ENCODE measurements at places on chromosomes 7 and 10.

DNA sequence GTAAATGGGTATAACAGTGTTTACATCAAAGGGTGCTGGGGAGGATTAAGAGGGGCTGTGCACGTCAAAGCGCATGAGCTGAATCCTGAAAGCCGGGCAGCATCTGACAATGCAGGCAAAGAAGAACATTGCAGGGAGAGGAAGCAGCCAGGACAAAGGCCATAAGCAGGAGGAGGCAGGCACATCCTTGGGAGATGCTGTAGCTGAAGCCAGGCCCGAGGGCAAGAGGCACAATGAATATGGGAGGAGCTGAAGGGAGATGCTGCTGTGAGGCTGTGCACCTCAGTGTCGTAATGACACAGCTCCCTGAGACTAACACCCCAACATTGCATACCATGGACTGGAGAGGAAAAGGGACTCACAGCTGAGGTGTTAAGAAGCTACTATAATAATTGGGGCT lies 129.2 kb downstream of the BTAF1 start:
- no peak for DNase-seq

DNA sequence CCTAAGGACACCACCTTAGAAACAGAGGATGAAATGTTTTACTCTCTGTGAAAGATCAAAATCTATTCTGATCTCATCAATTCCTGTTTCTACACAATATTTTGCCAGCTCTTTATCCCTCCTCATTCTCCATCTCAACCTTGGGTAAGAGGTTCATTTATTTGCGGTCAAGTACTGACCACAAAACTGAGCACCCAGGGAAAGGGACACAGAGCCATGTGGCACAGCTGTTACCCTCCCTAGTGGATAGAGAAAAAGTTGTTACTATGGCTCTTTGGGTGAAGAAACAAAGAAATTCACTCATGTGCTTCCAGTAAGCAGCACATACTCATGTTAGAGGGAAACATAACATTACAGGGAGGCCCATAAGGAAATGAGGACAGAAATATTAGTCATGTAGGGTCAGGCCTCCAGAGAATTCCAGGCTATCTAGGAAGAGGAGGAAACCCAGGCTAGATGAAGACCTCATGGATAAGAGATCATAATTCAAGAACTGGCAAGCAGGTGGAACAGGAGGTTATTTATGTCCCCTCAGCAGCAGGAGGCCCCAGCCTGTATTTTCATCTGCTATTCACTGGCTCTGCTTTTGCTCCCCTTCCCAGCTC lies 114.5 kb downstream of the ATE1 start:
- DNase-seq, result no peak

DNA sequence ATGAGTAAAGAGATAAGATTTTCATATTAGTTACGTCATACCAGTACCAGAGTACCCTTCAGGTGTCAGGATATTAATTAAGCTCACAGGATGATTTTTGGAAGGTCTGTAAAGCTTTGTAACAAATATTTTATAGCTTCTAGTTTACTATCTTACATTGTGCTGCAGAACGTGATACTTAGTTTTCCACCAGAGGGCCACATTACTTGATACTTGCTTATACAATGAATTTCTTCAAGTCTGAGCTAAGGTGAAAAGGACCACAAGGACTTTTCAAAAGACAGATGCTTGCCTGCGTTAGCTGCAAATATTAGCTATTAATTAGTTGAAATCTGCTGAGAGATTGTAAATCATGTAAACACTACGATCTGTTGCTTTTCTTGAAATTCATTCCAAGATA lies 12.2 kb downstream of the FOXP2 start:
- no peak for DNase-seq

DNA sequence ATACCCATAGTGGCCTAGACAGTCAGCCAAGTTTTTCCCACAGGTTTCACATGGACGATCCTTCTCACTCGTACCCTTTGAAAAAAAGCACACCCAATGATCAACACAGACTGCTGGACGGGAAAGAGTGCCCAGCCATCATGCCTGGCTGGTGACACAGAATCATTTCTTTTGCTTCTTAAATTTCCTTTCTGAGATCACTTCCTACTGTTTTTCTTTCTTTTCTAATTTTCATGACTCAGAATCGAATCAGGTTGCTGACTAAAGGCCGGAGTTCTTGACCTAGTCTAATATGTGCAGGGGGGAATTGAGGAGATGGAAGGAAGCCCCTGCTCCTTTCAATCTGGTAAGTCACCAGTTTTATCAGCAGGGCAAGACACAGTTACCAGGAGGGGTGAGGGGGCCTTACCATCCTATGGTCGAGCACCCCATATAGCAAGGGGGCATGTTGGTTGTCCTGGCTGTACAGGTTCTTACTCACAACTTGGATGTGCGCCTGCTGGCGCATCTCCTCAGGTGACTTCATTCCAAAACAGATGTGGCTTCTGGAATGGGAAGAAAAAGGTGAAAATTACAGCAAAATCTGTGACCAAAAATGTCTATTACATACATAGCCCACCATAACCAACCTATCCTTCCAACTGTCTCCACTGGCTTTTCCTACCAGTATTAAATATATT lies 3.5 kb downstream of the POLR3A start:
- no peak for DNase-seq

- DNase-seq, result no peak
Measured at GRCh38 chr10:71666639-71667386, 52.8 kb downstream of the C10orf105 start.

- no peak for DNase-seq
Measured at GRCh38 chr10:12237265-12238220, 41.6 kb downstream of the CDC123 start.

GRCh38 chr10:122285506-122286444 lies 14.7 kb downstream of the BTBD16 start:
- DNase-seq, result no peak

DNA sequence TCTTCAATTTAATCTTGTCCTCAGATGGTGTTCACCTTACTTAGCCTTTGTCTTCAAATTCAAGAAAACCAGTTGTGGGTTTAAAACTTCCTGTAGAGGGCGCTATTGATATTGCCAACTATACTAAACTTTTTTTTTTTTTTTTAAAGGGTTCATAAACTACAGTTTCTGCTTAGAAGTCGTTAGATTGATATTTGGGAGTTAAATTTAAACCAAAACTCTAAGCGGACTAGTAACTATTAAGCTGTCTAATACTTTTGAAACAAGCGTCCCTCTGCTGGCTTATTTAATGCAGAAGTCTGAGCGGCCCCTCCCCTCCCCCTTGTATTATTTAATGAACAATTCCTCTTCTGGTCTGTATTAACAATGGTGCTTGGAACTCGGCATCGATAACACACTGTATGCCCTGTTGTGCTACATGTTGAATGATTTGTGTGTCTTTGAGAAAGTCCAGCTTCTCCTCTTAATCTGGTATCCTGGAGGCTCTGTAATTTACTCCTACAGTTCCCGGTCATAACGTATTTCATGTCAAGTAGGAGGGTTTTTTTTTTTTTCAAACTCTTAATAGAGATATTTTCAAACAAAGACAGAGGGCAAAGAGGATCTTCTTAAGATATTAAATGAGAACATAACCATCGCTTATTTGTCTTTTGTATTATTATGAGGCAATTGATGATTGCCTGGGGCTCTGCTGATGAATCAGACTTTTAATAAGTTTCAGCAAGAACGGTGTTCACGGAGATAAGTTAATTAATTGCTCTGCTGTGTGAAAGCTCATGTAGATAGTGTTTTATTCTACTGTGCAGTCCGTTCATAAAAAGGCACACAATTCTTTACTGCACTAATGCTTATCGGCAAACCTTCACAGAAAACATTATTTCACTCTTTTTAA lies 22.6 kb upstream of the CREB5 start:
- DNase-seq, result peak; percentile 47

- no peak for DNase-seq
Measured at GRCh38 chr7:39734633-39735004, 111.2 kb downstream of the RALA start.

DNA sequence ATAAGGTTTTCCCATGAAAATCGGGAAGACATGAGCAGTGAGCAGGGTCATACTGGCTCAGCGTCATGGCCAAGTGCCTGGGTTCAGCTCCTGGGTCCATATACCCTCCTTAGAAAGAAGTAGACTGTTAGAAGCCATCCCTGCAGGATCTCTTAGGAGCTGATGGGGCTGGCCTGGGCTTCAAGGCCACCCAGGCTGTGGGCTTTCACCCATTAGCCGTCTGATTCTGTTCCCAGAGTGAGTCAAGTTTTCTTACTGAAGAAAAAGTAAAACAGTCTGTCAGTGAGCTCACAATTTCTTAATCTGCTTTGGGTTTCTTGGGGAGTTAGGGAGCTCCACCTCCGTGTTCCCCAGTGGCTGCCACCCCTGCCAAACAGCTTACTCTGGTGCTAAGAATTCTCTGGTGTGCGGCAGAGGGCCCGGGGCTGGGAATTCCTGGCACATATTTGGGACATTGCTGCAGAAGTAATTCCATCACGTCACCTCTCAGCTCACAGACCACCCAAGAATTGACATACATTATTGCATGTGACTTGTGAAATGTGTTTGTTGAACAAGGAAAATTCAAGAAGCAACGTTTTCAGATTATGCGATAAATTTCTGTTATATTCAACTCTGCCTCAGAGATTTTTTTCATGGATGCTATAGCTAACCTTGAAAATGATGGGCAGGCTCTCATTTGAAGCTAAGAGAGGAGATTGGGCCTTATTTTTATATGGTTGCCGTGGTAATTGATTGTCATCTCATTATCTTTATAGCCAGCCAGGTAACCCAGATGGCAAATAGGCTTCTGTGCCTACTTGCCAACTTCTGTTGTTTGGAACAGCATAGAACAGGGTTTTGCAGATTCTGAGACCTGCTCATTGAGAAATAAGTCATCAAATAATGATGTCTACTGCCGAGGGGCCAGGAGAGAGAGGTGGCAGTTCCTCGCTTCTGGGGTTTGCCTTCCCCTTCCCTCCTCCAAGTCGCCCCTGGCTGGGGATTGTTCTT lies 166.4 kb downstream of the CHN2 start:
- no peak for DNase-seq

- DNase-seq, result no peak
Measured at GRCh38 chr7:81882086-81882485, 112.2 kb upstream of the HGF start.

GRCh38 chr10:19728964-19729363 lies 87.3 kb upstream of the PLXDC2 start:
- no peak for DNase-seq

DNA sequence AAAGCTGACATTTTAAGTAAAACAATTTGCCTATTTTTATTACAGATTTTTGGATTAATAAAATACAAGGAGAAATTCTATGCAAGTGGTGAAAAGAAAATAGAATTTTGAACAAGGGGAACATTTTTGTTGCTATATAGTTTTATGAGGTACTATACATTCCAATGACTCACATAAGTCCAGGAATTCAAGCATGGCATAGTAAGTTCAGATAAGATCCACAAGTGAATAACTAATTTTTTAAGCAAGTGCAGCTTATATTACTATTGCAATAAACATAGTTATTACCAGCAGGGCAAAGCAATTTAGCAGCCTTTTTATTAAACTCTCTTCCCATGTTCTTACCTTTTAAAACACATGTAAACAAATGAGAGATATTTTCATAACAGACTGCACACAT lies 1123.5 kb upstream of the LRRN3 start:
- no peak for DNase-seq

GRCh38 chr10:119343011-119343601 lies 135.7 kb downstream of the GRK5 start:
- no peak for DNase-seq

DNA sequence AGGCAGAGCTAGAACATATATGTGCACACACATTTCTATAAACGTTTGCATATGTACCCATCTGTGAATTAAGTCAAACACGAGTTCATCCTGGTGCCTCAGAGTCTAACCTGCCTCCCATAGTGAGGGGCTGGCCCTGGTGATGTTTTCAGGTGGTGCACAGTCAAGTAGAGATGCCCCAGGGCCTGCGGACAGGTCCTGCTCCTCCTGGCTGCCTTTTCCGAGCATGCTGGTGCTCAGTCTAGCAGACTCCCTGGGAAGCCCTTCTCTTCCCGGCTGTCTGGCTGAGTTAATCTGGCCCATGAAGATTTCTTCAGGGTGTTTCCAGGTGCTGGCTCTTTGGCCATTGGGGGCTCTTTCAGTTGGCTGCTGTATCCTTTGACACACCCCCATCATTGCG lies 14.3 kb downstream of the ADCY1 start:
- DNase-seq, result no peak

GRCh38 chr7:50977421-50977820 lies 194.7 kb upstream of the GRB10 start:
- DNase-seq, result no peak

DNA sequence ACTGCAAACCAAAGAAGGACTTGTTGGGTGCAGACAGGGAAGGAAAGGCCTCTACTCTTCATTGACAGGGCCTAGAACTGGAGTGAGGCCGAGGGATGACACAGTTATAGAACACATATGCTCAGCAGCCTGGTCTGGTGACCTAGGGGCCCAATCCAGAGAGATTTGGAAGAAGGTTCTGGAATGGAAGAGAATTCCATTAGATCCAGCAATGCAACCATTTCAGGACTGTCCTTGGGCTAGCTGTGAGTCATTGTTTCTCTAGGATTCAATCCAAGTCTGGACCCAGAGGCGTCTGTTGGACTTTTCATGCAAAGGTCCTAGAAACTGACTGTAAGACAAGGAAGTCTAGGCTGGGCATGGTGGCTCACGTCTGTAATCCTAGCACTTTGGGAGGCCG lies 59.2 kb downstream of the WIPF3 start:
- DNase-seq, result no peak

DNA sequence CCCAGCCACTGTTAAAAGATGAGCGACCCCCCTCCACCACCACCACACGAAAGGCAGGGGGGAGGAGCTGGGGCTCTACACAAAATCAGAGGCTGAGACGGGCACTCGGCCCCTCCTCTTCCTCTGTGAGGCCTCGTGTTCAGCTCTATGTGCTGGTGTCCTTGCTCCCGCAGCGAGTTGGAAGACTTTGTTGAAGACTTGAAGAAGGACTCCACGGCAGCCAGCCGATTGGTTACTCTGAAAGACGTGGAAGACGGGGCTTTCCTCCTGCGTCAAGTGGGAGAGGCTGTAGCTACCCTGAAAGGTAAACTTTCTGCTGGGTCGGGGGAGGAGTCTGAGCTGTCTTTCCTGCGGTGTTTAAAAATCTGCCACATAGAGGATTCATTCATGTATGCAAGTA lies 203.7 kb downstream of the ARHGAP21 start:
- DNase-seq, result no peak

DNA sequence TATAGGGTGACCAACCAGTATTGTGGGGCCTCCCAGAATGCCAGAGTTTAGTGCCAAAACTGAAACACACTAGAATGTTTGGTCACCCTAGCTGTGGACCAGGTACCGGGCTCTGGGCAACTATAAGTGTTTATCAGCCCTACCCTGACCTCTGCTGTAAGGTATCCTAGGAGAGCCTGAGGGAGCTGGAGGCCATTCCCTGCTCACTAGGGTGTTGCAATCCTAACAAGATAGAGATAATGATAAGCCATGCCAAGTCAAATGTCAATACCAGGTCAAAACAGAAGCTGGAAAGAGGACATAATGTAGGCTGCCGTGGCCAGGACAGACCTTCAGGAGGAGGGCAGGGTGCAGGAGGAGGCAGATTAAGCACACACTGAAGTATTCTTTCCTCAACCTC lies 151.8 kb downstream of the KCNMA1 start:
- DNase-seq, result no peak

Measured in memory B cell (primary cell).